ENCODE measurements at places on chromosomes 5 and 9. TPM values are rescaled to one million over a fixed set of nuclear protein-coding genes. Genes with fewer than 3 reads are reported as not detected.

OR13C3 gene
- not detected for total RNA-seq

GBGT1 gene
- total RNA-seq, result 5.5 TPM

IRX1 gene
- not detected for total RNA-seq

DNA sequence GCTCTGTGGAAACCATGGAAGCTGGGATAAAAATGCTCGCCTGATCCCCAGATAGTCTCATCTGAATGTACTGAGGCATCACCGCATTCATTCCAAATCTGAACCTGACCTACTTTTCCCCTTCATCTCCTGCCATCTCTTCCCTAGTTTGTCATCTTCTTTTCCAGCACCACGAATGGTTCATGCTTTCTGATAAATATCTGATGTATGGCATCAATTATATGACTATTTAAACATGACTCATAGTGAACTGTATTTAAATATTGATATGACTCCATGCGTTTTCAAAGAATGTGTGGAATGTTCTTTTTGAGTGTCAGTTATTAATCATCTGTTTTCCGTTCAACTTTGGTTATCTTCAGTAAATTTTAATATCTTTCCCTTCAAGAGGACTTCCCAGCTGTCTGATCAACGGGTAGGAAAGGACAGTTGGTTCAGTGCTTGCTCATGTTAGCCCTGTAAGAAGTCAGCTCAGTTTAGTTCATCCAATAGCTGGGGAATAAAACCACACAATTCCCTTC, 21.1 kb downstream of the BASP1 start:
- no peak for DNase-seq

GRCh38 chr5:160271396-160271795, 41.0 kb downstream of the CCNJL start:
- no peak for DNase-seq

GRCh38 chr9:130661451-130662098, 2.8 kb upstream of the PRDM12 start:
- no peak for DNase-seq

GRCh38 chr5:55855509-55855908, 4.4 kb downstream of the IL31RA start:
- peak; percentile 30 for DNase-seq

DNA sequence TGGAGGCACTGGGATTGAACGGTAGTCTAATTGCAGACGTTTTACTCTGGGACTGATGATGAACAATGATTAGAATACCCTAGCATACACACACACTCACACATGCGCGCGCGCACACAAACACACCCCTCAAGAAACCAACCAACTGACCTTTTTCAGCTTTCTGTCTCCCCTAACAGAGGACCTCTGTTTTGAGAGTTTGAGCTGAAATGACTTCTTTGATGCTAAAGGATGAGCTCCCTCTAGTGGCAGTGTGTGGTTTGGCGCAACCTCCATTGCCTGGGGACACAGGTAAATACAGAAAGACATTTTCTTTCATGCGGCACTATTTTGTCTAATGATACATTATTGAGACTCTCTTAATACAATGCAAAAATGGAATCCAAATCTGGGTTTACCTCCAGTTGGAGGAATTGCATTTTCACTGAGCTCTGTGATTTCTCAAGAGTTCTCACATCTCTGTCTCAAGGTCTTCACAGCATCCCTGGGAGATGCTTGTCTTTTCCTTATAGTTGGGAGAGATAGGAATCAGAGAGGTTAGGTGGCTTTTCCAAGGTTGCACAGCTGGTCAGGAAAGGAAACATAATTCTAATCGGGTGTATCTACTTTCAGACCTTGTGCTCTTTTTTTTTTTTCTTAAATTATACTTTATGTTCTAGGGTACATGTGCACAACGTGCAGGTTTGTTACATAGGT, 187.5 kb downstream of the TMEM38B start:
- peak; percentile 19 for DNase-seq

DNA sequence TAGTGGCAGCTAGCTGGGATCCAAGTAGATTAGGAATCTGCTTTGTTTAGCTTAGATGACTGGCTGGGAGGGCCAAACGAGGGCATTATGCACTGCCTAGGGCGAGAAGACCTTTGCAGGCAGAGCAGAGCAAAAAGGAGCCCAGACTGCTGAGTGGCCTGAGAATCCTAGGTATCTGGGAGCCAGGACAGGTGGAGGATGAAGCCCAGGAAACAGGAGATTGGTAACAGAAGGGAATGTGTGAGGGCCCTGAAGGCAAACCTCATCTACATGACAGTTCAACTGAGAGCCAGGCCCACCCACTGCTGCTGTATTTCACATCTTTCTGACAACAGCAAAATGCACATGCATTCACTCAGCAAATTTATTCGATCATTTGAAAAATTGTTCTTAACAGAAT, 192.3 kb downstream of the DTWD2 start:
- no peak for DNase-seq

GRCh38 chr9:4829969-4830368, 37.2 kb downstream of the RCL1 start:
- DNase-seq, result no peak

- peak; percentile 19 for DNase-seq
Measured at GRCh38 chr5:956941-957747, 51.5 kb upstream of the NKD2 start.

GRCh38 chr9:90029996-90030395, 425.2 kb downstream of the GADD45G start:
- DNase-seq, result no peak

DNA sequence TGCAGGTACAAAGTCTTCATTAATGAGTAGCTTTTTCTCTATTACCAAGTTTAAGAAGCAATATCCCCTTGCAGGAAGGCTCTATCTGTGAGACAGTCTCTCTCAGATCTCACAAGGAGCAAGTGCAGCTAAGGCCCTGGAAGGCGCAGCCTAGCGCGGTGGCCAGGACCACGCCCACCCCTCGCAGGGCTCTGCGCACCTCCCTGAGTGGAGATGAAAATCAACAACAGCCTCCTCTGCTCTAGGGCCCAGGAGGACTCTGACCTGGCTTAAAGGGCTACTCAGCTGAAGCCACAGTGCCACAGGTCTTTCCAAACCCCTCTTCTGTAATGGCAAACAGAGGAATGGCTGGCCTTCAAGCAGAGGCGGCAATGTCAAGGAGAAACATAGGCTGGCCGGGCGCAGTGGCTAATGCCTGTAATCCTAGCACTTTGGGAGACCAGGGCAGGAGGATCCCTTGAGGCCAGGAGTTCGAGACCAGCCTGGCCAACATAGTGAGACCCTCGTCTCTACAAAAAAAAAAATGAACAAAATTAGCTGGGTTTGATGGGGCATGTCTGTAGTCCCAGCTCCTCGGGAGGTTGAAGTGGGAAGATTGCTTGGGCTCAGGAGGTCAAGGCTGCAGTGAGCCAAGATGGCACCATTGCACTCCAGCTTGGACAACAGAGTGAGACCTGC, 11.9 kb downstream of the SEC16A start:
- no peak for DNase-seq

- no peak for DNase-seq
Measured at GRCh38 chr5:109529520-109529919, 119.7 kb upstream of the PJA2 start.

All from naive thymus-derived CD4-positive, alpha-beta T cell (primary cell).